ENCODE measurements at places on chromosomes 16 and 17.

GRCh38 chr17:64103391-64104364 lies 26.3 kb downstream of the ERN1 start:
- DNase-seq = no peak

DNA sequence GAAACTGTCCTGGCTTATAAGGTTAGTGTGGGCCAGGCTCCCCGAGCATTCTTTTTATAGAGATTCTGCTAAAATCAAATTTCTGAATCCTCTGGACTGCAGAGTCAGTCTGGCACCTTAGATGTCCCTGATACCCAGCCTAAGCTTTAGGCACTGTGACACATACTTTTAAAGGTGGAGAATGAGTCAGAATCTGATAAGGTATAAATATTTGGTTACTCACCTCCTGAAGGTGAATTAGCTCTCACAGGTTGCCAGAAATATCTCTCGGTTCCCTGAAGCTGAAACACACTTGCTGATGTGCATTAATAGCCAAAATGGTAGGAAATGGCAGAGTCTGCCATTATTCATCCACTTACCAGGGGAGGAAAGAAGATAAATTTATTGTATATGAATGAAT lies 446.9 kb downstream of the UTP18 start:
- DNase-seq = no peak

DNA sequence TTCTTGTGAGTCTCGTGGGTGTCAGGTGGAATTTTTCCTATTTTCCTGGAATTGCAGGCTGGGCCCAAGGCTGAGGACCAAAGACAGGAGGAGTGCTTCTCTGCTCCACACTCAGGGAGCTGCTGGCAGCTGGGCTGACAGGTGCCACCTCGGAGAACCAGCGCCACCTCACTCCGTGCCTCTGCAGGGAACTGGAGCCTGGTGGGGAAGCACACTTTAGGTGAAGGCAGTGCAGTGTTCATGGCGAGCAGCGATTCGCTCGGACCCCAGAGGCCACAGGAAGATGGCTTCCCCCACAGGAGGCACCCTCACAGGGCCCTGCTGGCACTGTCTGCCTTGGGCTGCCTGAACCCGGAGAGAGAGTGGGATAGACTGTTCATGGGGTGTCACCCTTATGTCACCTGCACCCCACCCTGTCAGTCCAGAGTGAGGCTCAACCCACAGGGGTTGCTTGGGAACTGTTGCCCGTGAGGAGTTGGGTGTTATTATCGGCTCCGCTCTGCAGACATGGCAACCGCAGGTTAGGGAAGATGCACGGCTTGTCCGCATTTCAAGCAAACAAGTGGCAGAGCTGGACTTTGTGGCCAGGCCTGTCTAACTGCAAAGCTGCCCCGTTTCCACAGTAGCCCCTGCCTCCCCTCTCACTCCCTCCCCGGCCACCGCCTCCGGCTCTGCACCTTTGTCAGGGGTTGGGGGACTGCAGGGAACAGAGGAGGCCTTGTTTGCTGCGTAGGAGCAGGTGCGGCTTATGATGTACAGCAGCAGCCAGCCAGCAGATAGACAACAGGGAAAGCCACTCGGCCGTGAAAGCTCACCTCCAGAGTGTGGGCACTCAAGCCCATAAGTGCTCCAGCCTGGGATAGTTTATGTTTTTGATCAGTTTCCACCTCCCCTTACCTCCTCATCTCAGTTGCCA lies 15.5 kb downstream of the TBC1D24 start:
- peak; percentile 67 for DNase-seq

DNA sequence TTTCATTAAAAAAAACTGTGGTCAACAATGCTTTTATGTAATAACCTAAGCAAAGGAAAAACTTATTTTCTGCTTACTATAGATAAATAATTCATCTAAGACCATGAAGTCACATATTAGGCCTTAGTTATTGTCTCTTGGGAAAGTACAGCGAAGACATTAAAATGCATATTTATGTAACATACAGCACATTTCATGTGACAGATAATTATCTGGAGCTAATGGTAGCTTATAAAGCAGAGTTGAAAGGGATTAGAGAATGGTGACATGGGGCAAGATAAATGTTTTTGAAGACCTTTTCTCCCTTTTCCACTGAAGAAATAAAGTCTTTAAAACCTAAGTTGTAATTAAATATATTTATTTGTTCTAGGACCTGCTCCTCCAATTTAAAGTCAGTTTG lies 9.7 kb downstream of the MEIOC start:
- DNase-seq = no peak

DNA sequence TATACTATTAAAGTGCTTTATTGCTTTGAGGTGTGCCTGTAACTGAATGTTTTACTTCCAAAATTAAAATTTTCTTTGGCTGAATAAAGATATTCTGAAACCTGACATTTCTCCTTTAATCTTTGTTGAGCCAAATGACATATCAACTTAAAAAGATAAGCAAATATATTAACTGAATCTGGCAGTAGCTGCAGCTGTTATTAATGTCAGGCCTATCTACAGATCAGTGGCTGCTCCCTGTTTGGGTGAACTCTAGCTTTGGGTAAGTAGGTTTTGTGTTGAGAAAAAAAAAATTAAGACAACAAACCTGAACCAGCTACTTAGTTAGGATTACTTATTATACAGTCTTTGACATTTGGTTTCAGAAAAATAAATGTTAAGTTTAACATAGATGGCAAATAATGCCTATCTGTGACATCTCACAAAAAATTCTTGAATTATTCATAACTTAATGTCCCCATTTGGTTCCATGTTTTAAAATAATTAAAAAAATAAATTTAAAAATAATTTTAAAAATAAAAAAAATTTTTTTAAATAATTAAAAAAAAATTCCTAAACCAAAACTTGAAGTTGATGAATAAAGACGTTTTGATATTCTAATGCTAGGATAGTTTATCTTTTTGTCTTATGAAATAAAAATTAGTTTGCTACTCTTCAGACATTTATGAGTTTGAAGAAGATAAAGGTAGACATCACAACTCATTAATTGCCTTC lies 19.8 kb downstream of the CPD start:
- DNase-seq = no peak

GRCh38 chr16:70700101-70701020 lies 14.5 kb upstream of the MTSS2 start:
- DNase-seq = peak; percentile 27

DNA sequence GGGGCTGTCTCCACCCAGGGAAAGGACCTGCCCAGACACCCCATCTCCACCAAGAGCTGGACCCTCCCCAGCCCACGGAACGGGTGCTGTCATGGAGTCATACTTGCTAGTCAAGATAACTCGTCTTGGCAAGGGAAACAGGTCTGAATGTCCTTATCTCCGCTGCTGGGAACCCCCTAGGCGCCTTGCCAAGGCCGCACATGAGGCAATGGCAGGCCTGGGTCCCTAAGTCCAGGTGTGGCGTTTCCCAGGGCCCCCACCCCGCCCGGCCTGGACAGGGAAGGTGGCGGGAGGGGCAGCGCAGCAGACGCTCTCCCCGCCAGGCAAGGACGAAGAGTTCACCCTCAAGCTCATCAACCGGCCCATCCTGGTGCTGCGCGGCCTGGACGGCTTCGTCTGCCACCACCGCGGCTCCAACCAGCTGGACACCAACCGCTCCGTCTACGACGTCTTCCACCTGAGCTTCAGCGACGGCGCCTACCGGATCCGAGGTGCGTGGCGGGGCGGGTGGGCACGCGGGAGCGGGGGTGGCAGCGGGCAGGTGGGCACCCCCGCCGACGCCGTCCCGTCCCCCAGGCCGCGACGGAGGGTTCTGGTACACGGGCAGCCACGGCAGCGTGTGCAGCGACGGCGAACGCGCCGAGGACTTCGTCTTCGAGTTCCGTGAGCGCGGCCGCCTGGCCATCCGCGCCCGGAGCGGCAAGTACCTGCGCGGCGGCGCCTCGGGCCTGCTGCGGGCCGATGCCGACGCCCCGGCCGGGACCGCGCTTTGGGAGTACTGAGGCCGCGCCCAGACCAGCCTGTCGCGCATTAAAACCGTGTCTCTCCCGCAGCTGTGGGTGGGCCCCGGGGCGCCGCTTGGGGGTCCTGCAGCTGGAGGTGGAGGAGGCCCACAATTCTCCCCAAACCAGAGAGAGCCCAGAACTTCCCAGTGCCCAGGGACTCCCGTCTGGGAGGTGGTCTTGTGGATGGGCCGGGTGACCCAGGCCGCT lies 8.4 kb downstream of the FSCN2 start:
- DNase-seq = no peak

- no peak for DNase-seq
These were observed 688 bp upstream of the ITGB3 start for GRCh38 chr17:47252766-47253512.

DNA sequence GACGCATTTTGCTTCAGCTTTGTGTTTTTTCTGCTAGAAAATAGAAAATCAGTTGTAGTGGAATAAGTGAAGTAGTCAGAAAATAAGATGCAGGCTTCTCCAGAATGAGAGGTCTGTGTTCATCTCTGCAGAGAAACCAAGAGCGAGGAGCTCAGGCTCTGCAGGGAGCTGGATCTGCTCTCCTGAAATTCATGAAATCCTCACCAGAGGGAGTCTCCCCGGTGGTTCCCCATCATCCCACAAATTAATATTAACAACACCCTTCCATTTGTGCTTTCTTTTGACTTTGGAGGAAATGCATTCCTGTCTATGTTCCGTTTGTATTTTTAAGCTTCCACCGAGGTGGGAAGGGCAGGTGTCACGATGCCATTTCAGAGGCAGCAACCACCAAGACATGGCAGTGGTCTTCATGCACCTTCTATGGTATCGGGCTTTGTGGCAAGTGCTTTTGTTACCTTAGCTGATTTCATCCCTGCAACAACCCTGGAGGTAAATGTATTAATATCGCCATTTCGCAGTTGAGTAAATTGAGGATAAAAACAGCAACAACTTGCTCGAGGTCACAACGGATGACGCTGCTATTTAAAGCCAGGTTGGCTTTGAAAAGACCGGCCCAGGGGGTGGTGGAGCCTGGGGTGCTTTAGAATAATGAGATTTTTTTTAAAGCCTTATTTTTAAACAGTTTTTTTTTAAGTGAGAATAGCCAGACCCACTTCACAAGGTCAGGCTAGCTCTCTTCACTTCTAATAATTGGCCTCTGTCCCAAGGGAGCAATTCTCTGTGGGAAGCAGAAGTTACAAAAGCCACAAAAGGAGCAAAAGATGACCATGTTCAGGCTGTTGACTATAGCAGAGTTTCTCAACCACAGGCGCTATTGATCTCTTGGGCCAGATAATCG lies 367.6 kb upstream of the ERCC4 start:
- DNase-seq = no peak

DNA sequence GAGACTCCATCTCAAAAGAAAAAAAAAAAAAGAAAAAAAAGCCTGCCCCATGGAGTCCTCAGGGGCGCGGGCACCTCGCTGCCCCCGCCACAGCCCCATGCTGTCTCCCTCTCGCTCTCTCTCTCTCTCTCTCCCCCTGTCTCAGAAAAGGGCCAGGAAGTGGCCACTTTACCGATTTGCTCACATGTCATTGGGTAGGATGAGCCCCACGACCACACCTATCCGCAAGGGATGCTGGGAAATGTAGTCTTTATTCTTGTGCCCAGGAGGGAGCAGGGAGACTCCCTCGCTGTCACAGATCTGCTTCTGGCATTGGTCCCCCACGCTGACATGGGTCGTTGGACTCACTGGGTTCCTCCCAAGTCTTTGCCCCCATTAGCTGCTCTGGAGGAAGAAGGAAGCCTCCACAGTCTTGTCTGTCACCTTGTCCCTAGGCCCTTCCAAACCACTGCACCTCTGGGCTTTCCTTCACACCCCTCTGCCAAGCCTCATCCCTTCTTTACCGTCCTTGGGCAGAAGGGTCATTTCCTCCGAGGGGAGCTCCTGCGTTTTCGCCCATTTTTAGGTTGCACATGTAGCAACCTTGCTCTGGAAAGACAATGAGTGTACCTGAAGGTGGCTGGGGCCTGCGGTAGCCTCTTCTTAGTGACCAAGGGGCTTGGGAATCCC lies 6.9 kb upstream of the GJD3 start:
- DNase-seq = no peak

- DNase-seq = no peak
These were observed 46.8 kb downstream of the CFAP20 start for GRCh38 chr16:58082381-58082780.

GRCh38 chr16:78257376-78257728 lies 157.9 kb downstream of the WWOX start:
- DNase-seq = no peak

GRCh38 chr17:81252326-81252986 lies 13.3 kb downstream of the NDUFAF8 start:
- peak; percentile 51 for DNase-seq

DNA sequence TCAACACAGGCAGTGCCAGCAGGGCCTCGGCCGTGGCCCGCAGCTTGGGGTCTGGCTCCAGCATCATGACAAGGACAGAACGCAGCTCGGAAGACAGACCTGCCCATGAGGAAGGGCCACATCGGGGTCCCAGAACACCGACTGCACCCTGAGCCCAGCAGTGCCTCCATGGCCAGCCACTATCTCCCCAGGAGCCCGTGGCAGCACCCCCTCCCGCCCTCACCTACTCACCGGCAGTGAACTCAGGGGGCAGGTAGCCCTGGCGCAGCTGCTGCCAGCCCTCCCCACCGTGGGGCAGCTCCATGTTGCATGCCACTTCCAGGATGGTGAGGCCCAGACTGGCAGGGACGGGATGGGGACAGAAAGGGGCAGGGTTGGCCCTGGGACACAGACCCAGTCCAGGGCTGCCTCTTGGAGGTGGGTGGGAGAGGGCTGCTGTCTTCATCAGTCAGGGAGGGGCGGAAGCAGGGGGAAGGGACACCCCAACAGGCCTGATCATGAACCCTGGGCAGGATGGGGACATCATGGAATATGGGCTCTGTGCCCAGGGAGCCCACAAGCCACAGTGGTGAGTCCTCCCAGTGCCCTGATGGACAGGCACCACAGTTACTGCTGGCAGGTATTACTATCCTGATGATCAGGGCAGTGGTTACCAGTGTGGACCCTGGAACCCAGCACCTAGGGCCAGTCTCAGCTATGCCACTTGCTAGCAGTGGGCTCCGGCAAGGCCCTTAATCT lies 5.3 kb downstream of the PAQR4 start:
- DNase-seq = no peak

GRCh38 chr17:81033535-81034167 lies 1.3 kb upstream of the BAIAP2 start:
- DNase-seq = peak; percentile 44

DNA sequence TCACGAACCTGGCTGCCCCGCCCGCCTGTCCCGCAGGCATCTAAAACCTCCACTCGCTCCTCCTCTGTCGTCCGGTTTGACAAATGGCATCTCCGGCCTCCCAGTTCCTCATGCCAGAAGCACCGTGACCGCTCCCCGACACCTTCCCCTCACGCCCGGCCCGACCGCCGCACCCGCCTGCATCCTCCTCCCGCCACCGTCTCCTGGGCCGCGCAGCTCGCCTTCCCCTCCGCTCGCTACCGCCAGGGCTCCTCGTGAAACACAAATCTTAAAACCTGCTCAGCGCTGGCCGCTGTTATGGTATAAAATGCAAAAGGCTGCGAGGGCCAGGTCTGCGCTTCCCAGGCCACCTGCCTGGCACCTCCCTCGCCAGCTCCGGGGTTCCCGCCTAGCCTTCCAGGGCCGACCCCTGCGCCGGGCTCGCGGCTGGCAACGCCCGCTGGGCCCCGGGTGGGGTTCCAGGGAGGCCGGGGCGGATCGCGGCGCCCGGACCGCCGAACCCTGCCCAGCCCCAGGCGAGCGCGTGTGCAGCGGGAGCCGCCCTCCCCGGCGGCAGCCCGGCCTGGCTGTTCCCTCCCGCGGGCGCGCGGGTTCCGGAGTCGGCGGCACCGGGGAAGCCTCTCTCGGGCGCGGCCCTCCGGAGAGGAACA lies 488 bp downstream of the SPSB3 start:
- DNase-seq = no peak
